M059J (cell line): ENCODE measurements at places on chromosomes 12 and 14. TPM values are rescaled to one million over a fixed set of nuclear protein-coding genes. Genes with fewer than 3 reads are reported as not detected.

SLC7A7 gene
- 2.6 and 3.6 TPM in 2 replicates for total RNA-seq

- DNase-seq = no peak
Measured at GRCh38 chr14:79089576-79089975, 919.4 kb downstream of the NRXN3 start.

DNA sequence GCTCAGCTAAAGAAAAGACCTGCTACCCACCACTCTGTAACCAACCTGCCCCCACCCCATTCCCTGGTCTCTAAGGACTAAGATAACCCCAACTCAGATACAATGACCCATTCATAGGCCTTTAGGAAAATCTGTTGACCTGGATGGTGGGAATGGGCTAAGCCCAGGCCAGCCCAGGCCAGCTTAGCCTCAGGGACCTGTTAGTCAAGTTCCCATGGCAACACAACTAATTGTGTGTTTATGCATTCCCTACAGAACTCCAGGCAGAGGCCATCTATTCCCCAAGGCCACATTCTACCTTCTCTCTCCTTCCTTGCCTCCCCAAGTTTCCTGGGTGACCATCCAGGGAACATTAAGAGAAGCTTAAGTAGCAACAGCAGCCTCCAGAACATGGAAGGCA lies 16.1 kb upstream of the KRT8 start:
- DNase-seq = peak; percentile 89

DNA sequence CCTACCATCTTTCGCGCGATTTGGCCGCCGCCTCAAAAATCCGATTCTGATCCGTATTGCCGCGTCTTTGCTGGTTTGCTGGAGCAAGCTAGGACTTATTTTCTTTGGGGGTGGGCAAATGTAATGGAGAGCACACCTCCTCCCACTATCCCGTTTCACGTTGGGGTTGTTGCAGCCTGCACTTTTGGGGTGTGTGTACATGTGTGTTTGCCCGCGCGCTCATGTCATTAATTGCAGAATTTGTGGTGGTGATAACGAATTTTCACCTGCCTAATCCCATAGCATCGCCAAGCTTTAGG lies 657 bp downstream of the METAP2 start:
- peak; percentile 20 for DNase-seq

- no peak for DNase-seq
Measured at GRCh38 chr12:59075968-59076490, 155.7 kb upstream of the LRIG3 start.

INHBC gene
- not detected in 2 replicates for total RNA-seq

- DNase-seq = no peak
Measured at GRCh38 chr12:84131076-84131475, 781.5 kb downstream of the SLC6A15 start.

DNA sequence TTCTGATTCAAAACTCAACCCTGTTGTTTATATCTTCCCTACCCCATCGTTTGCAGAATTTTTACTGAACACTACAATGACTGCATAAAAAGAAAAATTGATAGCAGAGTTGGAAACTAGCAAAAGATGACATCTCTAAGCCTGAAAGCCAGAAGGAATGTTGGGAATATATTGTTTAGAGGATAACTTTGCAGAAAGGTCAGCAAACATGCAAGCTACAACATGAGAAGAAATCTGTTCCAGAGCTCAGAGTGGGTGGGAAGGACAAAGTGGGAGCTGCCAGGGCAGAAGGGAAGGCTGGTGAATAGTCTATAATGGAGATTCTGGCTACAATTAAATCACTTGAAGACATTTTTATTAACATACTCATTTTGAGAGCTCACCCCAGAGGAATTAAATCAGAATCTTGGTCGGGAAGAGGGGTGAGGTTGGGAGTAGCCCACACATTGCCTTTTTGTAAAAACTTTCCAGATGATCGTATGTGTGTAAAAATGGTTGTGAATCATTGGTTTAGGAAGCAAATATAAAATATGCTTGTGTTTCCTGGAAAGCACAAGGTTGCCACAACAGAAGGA lies 574.8 kb downstream of the FLRT2 start:
- no peak for DNase-seq

SLCO1B1 gene
- total RNA-seq = 0.12 and 0.27 TPM in 2 replicates

GRCh38 chr12:39805651-39806050 lies 186.0 kb upstream of the ABCD2 start:
- no peak for DNase-seq

DNA sequence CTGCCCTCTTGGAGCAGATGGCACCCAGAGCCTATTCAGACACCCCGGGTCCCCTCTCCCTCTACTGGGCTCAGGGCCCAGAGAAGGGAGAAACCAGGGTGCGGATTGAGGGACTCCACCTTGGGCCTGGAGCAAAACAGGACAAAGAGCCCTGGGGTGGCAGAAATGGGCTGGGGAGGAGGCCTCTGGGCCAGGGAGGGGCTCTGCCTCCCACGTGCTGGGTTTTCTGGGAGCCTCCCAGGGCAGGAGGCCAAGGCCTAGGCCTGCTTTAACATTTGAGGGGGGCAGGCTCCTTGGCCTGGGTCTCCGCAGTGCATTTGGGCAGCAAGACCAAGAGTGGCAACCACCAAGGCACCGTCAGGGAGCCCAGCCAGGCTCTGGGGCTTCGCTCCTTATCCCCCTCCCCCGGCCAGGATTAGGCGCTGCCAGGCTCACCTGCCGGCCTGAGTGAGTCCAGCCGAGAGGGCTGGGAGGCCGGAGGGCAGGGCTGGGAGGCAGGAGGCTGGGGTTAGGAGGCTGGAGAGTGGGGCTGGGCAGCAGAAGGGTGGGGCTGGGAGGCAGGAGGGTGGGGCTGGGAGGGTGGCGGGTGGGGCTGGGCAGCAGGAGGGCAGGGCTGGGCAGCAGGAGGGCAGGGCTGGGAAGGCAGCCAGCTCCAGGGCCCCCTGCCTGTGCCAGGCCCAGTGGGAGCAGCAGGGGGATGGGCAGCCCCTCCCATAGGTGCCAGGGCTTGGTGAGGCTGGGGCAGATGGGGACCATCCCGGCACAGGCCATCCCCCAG lies 101.8 kb upstream of the EIF5 start:
- DNase-seq = no peak

DNA sequence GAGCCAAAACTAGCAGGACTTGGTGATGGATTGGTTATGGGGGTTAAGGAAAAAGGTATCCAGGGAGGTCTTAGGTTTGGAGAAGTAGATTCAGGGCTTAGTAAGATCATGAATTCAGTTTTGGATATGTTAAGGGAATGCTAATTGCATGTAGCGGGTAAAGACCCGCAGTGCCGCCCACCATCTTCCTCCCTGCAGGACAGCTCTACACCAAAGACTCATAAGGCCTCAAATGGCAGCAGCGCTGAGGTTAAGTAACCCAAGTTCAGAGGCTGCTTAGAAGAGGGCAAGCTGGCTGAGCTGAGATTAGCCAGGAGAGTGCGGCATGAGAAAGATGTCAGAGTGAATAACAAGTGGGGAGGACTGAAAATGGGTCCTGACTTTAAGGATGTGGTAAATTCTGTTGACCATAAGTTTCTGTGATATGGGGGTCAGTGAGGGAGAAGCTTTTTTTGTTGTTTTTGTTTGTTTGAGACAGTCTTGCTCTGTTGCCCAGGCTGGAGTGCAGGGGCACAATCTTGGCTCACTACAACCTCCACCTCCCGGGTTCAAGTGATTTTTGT lies 26.2 kb downstream of the RAD9B start:
- DNase-seq = no peak

ACVRL1 gene
- total RNA-seq = 0.10 and 1.2 TPM in 2 replicates

DNA sequence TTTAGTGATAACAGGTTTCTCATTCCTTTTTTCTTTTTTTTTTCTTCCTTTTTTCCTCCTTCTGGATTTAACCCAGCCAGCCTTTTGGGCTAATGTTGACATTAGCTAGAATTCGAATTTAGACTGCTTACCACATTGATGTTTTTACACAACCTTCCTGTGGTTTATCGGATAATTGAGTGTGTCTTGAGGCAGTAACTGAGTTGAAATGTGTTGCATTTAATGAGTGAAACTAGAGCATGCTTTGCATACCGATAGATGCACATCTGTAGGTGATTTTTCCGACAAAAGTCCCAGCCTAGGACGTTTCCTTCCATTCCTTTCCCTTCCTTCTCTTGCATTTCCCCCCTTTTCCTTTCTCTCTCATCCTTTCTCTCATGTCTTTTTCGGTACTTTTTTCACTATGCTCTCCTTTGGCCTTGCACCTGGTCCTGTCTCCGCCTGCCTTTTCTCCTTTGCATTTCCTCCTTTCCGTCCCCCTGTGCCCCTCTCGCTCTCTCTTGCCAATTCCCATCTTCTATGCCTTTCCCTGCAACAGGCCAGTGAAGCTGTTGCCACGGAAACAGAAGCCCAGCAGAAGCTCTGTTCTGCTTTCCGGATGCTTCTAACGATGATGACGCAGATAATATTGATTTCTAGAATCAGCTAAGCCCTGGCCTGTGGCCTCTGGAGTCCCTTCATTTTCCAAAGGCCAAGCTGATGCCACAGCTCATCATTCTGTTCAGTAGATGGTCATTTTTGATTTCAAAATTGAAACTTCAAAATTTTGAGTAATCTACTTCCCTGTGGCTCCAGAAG lies 76.1 kb downstream of the SLC25A47 start:
- DNase-seq = no peak

- no peak for DNase-seq
Measured at GRCh38 chr12:64894827-64895475, 70.5 kb downstream of the TBC1D30 start.

LMNTD1 gene
- 0.32 and 2.2 TPM in 2 replicates for total RNA-seq

DNA sequence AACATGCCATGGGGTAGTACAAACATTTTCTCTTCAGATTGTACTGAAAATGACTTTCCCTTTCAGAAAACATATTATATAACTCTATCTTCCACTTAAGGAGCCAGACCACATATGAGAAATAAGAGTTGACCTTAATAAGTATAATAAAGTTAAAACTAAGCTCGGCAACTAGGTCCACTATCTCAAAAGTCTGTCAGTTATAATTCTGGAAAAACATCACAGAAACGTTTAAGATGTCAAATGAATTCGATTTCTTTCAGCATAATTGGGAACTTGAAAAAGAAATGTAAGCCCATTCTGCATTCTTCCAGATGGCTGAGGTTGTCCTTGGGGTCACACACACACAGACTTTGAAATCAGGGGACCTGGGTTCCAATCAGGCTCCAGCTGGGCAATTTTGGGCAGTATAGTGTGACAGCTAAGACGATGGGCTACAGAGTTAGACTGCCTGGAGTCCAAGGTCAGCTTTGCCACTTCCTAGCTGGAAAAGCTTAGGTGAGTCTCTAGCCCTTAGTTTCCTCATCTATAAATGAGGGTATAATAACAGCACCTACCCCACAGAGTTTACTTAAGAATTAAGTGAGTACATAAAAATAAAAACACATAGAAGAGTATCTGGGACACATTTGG lies 75.6 kb downstream of the PPP2R5E start:
- DNase-seq = no peak
